ENCODE measurements at places on chromosomes 1 and 21.
A peak's percentile ranks its signal among the peaks of the same experiment; 100 is the strongest.

DNA sequence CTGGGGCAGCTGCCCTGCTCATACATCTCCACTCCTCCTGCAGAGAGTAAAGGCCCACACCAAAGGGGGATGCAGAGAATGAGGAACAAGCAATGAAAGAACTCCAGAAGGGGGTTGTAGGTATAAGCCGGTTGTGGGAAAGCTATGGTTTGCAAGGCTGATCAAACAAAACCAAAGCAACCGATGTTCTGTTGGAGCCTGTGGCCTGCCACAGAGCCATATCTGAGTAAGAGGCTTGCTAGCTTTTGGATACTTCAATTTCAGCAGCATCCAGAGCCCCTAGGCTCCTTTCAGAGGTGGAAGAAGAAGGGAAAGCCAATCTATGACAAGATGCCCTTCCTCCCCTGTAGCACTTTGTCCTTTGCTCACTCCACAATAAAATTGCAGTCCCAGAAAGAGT is 163.2 kb downstream of the RRAGC start:
- no peak for DNase-seq

DNA sequence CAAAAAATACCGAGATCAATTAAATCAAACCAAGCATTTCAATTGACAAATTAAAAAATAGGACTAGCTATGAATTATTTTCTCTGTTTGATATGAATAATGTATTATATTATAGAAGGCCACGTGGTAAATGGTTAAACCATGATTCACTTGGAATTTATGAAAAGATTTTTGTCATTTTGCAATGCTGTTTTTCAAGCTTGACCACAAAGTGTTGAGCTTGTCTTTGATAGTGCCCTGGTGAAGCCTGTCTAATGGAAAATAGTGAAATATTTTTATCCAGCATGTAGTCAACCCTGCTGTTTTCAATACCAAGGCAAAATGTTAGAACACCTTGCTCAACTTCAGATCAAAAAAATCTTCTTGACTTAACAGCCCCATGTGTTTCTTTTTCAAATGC is 288.0 kb upstream of the PRMT6 start:
- DNase-seq, result no peak

GRCh38 chr1:202046227-202046626 is 35.8 kb downstream of the ELF3 start:
- no peak for DNase-seq

- DNase-seq, result peak; percentile 17
Observed at GRCh38 chr1:65979136-65980044, 186.7 kb downstream of the PDE4B start.

DNA sequence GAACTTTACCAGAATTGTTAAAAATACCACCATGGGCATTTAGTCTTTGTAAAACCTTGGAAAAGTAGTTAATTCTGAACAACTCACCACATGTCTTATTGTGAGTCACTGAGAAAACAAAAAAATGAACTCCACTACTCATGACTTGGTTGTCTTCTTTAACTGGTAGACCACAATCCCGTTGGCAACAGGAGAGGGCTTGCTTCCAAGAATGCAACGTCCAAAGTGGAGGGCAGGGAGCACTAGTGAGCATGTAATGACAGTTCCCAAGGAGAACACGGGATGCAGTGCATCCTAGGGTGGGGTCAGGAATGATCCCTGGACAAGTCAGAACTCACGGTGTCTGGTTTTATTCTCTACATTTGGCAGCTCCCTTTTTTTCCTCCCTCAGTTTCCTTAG is 15.2 kb upstream of the HMCN1 start:
- DNase-seq, result peak; percentile 99
